Ascending aorta (tissue), 2 donors: ENCODE measurements at places on chromosomes 2 and 18.

DNA sequence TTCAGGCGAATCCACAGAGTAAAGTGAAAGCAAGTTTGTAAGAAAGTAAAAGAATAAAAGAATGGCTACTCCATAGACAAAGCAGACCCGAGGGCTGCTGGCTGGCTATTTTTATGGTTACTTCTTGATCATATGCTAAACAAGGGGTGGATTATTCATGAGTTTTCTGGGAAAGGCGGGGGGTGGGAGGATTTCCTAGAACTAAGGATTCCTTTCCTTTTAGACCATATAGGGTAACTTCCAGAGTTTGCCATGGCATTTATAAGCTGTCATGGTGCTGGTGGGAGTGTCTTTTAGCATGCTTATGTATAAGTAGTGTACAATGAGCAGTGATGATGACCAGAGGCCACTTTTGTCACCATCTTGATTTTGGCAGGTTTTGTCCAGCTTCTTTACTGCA is 59.8 kb downstream of the SLC4A3 start:
- no peak for DNase-seq

DNA sequence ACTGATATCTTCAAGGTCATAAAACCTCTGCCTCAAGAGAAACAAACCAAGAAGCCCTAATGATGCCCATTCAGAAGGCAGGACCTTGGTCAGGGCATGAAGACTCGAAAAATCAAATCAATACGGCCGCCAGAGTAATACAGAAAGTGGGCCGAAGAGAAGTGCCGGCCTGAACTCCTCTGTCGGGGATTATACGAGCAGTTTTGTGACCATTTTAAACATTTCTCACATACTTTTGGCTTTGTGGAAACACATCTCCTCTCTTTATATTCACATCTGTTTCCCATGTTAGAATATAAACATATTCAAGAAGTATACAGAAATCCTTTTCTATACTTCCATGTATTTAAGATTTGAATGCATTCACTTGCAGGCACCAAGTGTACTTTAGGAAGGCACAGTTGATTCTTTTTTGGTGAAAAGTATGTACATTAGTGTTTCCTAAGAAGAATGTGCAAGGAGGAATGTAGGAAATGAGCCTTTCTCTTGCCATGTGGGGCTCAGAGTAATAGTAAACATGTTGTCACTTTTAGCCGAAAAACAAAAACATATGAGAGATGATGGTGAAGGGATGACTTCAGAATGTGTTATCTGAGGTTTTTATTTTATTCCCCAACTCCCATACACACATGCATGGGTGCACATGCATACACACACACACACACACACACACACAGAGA is 707.9 kb upstream of the ID2 start:
- DNase-seq = no peak

DNA sequence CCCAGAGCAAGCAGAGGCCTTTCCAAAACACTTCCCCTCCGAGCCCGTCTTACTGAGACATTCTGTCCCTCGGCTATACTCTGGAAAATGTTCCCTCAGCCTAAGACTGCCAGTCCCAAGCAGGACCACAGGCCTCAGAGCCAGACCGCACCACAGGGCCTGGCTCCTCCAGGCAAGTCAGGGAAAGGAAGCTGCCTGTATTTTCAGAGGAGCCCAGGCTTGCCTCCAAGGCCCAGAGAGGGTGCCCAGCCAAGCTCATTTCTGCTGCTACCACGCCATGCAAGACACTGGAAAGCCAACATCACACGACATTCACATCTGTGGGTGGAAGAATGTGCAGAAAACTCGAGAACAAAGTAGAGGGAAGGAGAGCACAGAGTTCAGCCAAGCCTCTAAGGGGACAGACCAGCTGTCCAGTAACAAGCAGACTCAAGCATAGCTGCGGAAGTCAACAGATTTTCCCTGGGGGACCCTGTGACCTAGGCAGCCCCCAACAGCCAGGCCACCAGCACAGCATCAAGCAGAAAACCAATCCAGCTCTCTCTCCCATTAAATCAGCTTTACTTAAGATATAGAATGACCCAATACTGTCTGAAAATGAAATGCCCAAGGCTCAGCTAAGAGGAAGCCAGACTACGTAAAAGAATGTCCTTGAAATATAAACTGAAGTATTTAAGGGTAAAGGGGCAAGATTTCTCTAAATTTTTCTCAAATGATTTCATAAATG is 123.9 kb downstream of the ZFP36L2 start:
- no peak for DNase-seq

GRCh38 chr18:4101009-4101408 is 354.1 kb downstream of the DLGAP1 start:
- DNase-seq = no peak
